ENCODE measurements at places on chromosomes 7 and 10.

DNA sequence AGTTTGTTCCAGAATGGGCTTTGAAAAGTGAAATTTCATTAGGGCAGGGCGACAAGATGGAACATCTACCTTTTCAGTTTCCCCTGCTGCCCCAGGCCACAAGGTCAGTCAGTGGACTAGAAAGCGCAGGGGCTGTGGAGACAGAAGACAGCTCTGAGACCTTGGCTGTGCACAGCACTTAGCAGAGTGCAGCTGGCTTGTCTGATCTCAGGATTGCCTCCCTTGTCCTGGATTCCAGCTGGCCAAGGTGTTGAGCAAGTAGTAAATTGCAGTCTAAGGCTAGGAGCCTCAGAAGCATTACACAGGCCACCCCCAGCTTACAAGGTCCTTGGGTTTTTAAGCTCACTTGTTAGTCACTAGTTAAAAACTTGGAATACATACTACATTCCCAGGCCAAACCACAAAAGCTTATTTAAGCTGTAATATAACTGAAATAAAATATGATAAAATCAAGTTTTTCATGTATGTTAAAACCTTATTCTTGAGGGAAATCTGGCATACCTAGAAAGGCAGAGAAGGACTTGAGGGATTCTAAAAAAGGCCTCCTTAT, 67.3 kb upstream of the NPY start:
- no peak for DNase-seq

DNA sequence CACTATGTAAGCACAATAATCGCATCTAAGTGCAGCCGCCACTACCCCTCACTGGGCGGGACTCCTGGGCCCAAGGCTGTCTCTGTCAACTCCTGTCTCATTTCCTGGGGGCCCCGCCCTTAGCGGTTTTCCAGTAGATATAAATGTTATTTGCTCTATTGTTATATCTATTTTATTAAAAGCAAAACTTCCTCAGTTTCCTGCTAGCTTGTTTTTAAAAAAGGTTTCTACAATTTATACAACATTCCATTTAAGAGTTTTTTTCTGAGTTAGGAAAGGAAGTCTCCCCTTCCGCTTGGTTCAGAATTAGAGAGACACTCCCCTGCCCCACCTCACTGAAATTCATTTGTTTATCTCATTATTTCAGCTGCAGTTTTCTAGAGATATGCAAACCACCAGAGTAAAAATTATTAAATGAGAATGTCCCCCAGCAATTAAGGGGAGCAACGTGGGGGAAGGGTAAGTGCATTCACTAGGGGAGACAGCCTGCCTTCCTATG, 82.7 kb downstream of the RAMP3 start:
- no peak for DNase-seq

GRCh38 chr7:2095436-2095835, 137.3 kb downstream of the MAD1L1 start:
- no peak for DNase-seq

DNA sequence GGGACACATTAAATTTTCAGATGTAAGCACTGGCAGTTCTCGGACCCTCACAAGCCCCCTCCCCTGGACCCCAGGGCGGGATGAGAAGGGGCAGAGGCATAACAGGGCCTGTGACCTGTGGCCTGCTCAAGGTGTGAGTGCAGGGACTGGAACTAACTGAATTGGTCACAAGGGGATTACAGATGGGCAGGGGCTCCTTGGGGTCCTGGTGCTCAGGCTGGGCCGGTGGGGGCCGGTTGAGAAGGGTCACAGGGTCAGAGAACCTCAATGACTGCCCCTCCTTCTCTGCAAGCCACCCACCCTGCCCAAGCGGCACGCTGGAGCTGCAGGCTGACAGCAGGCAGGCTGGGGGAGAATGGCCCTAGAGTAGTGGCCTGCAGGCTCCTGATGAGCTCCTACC, 80.8 kb upstream of the PCBD1 start:
- DNase-seq: no peak

DNA sequence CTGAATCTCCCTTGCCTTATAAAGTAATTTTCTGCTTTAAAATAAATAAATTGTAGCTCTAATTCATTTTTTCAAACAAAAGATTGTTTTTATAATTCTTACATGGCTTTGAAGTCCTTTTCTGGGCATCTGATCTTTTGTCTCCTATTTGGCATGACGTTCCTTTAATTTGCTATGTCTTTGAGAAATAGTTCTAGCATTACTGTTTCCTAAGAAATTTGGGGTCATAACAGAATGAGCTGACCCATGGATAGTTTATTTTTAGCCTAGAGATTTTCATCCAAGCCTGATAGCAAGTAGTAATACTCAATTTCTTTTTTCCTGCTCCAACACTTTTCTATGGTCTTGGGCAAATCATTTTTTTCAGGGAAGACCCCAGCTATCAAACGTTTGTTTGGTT, 31.4 kb downstream of the CCDC71L start:
- DNase-seq: no peak

GRCh38 chr10:93766918-93767317, 9.2 kb downstream of the LGI1 start:
- no peak for DNase-seq

- no peak for DNase-seq
Observed at GRCh38 chr7:76380623-76380966, 21.8 kb upstream of the YWHAG start.

- DNase-seq: no peak
Observed at GRCh38 chr10:122290334-122290733, 19.2 kb downstream of the BTBD16 start.

DNA sequence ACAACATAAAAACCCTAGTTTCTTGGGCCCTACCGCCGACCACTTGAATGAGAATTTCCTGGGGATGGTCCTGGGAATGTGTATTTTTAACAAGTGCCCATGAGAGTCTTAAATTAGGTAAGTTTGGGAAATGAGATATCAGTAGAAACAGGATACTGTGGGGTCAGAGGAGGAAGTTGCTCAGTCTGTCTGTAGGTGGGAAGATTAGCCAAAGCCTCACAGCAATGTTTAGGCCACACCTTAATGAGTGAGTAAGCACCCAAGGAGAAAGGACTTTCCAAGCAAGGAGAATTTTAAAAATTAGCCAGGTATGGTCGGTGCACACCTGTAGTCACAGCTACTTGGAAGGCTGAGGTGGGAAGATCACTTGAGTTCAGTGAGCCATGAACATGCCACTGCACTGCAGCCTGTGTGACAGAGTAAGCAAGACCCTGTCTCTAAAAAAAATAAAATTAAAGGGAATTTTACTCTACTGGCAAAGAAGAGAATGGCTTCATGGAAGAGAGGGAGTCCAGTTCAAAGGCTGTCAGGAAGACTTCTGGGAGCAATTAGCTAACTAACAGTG, 31.9 kb downstream of the PAPSS2 start:
- no peak for DNase-seq

DNA sequence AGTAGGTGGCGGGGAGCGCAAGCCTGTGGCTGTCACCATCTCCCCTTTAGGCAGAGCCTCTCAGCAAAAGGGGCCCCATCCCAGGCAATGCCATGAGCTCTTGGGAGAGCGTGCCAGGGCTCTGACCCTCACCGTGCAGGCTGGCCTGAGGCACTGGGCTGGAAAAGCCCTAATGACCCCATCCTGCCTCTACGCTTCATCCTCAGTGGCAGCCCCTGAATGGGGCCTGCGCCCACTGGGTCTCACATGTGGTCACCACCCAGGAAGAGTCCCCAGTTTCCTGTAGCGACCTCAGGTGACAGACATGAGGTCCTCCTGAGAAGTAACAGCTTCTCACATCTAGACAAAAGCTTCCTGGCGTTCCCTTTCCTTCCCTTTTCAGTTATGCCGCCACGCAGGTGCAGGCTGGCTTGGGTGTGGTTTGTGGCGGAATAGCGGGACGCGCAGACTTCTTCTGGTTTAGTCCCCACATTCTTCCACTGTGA, 59.2 kb downstream of the CLEC2L start:
- DNase-seq: no peak

DNA sequence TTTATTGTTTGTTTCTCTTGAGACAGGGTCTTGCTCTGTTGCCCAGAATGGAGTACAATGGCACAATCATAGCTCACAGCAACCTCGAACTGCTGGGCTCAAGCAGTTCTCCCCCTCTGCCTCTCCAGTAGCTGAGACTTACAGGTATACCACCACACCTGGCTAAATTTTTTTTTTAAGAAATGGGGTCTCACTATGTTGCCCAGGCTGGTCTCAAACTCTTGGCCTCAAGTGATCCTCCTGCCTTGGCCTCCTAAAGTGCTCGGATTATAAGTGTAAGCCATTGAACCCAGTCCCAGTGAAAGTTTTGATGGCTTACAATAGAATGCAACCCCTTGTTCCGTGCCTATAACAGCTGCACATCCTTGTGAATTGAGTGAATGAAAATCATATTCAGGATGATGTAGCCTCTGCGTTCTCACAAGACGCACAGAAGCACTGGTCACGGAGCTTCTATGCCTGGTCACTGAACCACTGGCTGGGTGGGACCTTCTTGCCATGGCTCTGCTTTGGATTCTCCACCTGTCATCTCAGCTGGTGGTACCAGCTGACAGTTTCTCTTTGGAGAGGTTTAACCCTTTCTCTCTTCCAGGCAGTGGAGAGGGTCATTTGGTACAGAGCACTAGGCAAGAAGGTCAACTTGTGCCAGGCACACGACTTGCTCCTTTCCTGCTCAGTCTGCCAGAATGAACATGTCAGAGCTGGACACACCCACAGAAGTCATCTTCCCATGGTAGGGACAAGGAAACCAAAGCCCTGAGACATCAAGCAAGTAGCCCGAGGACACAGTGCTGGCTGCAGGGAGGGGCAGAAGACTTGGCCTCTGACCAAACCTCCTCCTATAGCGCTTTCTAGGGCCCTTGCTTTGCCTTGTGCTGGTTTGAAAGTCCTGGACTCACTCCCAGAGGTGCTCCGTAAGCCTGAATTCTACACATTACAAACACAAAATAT, 89.6 kb downstream of the ATXN7L1 start:
- DNase-seq: no peak

GRCh38 chr7:108244110-108244509, 113.9 kb upstream of the LAMB4 start:
- no peak for DNase-seq

Data from NCI-H446 (cell line).